Dermis blood vessel endothelial cell (primary cell): ENCODE measurements at places on chromosomes 11 and 22. TPM values are rescaled to one million over a fixed set of nuclear protein-coding genes. Genes with fewer than 3 reads are reported as not detected.

RRM1 gene
- 68.8 and 173 TPM in 2 replicates for total RNA-seq

THRSP gene
- not detected in 2 replicates for total RNA-seq

KCNK4 gene
- total RNA-seq = 0.17 TPM in 1 of 2 replicates, not detected in the other

GGTLC3 gene
- not detected in 2 replicates for total RNA-seq

FLRT1 gene
- total RNA-seq = not detected in 2 replicates

OR5P2 gene
- total RNA-seq = not detected in 2 replicates

MUC15 gene
- total RNA-seq = not detected in 2 replicates

FXYD2 gene
- total RNA-seq = 0.74 and 4.6 TPM in 2 replicates

OR51A2 gene
- total RNA-seq = not detected in 2 replicates

ACCS gene
- 8.2 and 9.0 TPM in 2 replicates for total RNA-seq

PRG3 gene
- total RNA-seq = not detected in 2 replicates

MIAT gene
- total RNA-seq = 0.19 and 0.34 TPM in 2 replicates

ZNF215 gene
- 0.70 and 1.7 TPM in 2 replicates for total RNA-seq

CATSPER1 gene
- total RNA-seq = 0.34 TPM in 1 of 2 replicates, not detected in the other

OR52I2 gene
- total RNA-seq = not detected in 2 replicates

DEUP1 gene
- not detected in 2 replicates for total RNA-seq

SLC25A45 gene
- 1.0 and 3.3 TPM in 2 replicates for total RNA-seq

GSTP1 gene
- 833 and 1,138 TPM in 2 replicates for total RNA-seq

GNG3 gene
- not detected in 2 replicates for total RNA-seq

AQP11 gene
- total RNA-seq = 0.42 and 0.68 TPM in 2 replicates

DHCR7 gene
- 41.9 and 110 TPM in 2 replicates for total RNA-seq

TBX10 gene
- not detected in 2 replicates for total RNA-seq

GAS2 gene
- total RNA-seq = 0.56 and 1.7 TPM in 2 replicates

ENTHD1 gene
- not detected in 2 replicates for total RNA-seq

HOATZ gene
- not detected in 2 replicates for total RNA-seq

NCAM1 gene
- total RNA-seq = 2.2 and 3.4 TPM in 2 replicates

APOC3 gene
- not detected in 2 replicates for total RNA-seq

OR2D2 gene
- 0.17 TPM in 1 of 2 replicates, not detected in the other for total RNA-seq

BTBD18 gene
- not detected in 2 replicates for total RNA-seq

MSANTD2 gene
- total RNA-seq = 7.8 and 11.9 TPM in 2 replicates

DDTL gene
- total RNA-seq = 0.34 and 0.98 TPM in 2 replicates

MYRF gene
- total RNA-seq = 0.17 and 0.28 TPM in 2 replicates

OR10W1 gene
- total RNA-seq = not detected in 2 replicates

CYTH4 gene
- total RNA-seq = under 0.01 TPM in 1 of 2 replicates, not detected in the other

SLC35E4 gene
- 30.8 and 40.7 TPM in 2 replicates for total RNA-seq

DBX1 gene
- not detected in 2 replicates for total RNA-seq

KDM4E gene
- total RNA-seq = not detected in 2 replicates

YPEL1 gene
- total RNA-seq = 5.1 and 7.8 TPM in 2 replicates

RBM7 gene
- total RNA-seq = 32.2 and 69.9 TPM in 2 replicates

ALDH3B1 gene
- 0.65 and 0.68 TPM in 2 replicates for total RNA-seq

TUB gene
- 1.4 and 1.6 TPM in 2 replicates for total RNA-seq

VPS51 gene
- 319 and 409 TPM in 2 replicates for total RNA-seq

SERGEF gene
- 17.0 and 18.4 TPM in 2 replicates for total RNA-seq

CARD16 gene
- total RNA-seq = 70.3 and 86.3 TPM in 2 replicates

FAM181B gene
- total RNA-seq = under 0.01 and 0.05 TPM in 2 replicates

MUC5B gene
- not detected in 2 replicates for total RNA-seq

APOL6 gene
- total RNA-seq = 12.1 and 14.6 TPM in 2 replicates

APOA1 gene
- total RNA-seq = 0.17 TPM in 1 of 2 replicates, not detected in the other
